ENCODE measurements at places on chromosomes 13 and 19. TPM values are rescaled to one million over a fixed set of nuclear protein-coding genes. Genes with fewer than 3 reads are reported as not detected.

Gene ZIC5
- not detected for total RNA-seq

Gene STAP2
- 32.3 TPM for total RNA-seq

Gene RASGRP4
- total RNA-seq: 3.6 TPM

Gene TMEM238
- 24.3 TPM for total RNA-seq

Gene ZNF30
- total RNA-seq: 3.5 TPM

Gene C19orf18
- total RNA-seq: 0.85 TPM

Gene GPR108
- 113 TPM for total RNA-seq

Gene UTP14C
- 20.3 TPM for total RNA-seq

Gene IL12RB1
- 3.2 TPM for total RNA-seq
